ENCODE measurements at places on chromosomes 3 and 15. TPM values are rescaled to one million over a fixed set of nuclear protein-coding genes. Genes with fewer than 3 reads are reported as not detected.

DNA sequence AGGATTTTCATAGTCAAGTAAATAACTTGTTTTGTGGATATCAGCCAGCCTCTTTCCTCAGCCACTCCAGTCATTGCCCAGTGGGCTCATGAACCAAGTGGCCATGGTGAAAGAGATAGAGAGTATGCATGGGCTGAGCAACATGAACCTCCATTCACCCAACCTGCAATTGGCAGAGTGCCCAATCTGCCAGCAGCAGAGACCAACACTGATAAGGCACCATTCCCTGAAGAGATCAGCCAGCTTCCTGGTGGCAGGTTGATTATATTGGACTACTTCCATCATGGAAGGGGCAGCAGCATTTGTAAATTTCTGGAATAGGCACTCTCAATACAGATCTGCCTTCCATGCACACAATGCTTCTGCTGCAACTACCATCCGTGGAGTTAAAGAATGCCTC lies 10.3 kb upstream of the MCF2L2 start:
- no peak for DNase-seq

GRCh38 chr3:84806958-84807357 lies 151.8 kb upstream of the CADM2 start:
- no peak for DNase-seq

DNA sequence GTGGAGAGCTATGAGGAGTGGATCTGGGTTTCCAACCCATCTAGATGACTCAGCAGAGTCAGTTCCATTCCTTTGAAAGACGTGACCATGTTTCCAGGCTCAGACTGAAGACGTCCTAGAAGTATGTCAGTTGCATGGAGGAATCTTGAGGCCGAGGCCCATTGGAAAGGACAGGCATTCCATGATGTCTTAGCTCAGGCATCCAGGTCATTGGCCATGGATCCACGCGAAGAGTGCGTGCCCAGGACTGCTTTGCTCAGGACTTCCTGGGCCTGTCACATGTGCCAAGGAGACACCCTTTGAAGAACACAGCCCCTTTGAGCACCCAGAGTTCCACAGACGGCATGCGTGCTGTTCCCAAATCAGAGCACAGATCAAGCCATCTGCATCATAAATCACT lies 92.3 kb upstream of the ADAMTS17 start:
- no peak for DNase-seq

Gene ARRDC4
- 19.9 TPM for total RNA-seq
